ENCODE measurements at places on chromosomes 2 and 18.
A peak's percentile ranks its signal among the peaks of the same experiment; 100 is the strongest.

GRCh38 chr2:20190170-20190569 is 34.8 kb downstream of the SDC1 start:
- DNase-seq: no peak

DNA sequence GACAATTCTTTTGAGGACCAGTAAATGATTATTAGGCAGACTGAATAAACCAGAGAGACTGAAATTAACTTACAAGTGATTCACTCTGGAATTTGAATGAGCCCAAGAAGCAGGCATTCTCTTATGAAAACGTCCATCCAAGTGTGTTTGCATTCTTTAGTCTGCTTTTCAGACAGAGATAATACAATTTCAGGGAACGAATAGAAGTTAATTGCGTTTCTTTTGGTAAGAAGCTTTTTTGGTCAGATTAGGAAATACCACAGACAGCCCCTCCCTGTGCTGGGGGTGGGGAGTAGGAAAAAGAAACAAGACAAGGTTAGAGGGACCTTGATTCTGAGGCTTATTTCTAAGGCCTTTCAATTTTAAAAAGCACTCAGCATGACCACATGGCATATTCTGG is 874.4 kb downstream of the SUCLG1 start:
- DNase-seq: no peak

DNA sequence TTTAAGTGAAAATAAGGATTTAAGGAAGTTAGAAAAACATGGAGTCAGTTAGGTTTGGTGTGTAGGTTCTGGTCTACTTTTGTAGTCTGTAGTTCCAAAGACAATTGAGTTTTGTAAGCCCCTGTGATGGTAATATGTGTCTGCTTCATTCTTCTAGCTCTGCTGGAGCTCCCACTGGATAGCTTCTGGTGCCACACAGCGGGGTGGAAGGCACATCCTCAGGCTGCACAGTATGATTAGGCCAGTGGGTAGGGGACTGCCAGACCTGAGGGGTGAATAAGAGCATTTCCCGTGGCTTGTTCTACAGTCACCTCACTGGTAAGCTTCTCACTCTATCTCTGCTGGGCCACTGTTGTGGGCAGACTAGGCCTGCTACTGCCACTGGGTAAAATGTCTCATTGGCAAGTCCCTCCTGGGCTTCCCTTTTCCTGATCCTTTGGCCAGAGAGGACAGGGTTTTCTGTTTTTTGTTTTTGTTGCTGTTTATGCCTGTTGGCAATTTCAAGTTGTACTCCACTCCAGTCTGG is 44.5 kb downstream of the TMEM131 start:
- DNase-seq: no peak

GRCh38 chr18:31417850-31418249 is 29.7 kb upstream of the DSG3 start:
- DNase-seq: no peak

GRCh38 chr2:95760806-95761525 is 169.2 kb downstream of the TRIM43 start:
- no peak for DNase-seq

GRCh38 chr2:9262671-9263171 is 56.1 kb downstream of the ASAP2 start:
- DNase-seq: no peak

- no peak for DNase-seq
These were observed 34.9 kb downstream of the TEX44 start for GRCh38 chr2:231627384-231628120.

GRCh38 chr2:104572834-104573233 is 281.1 kb upstream of the POU3F3 start:
- peak; percentile 48 for DNase-seq

DNA sequence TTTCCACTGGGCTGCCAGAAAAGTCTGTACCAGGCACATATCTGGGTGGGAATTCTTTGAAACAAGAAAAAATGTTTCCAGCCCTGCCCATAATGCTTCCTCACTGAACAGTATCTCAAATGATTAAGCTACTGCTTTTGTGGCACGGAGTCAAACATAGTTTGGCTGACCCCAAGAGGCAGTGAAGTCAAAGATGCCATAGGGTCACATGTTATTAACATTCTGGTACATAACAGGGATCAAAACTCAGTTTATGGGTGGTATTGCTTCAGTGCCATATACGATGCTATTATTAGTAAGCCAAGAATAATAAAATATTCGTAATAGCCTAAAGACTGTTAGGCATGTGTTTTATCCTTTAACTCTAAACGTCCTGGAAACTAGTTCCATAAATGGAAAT is 112.4 kb downstream of the FEZ2 start:
- DNase-seq: no peak

GRCh38 chr2:196952936-196953335 is 26.4 kb upstream of the PGAP1 start:
- no peak for DNase-seq

- DNase-seq: no peak
These were observed 1102.4 kb upstream of the ZEB2 start for GRCh38 chr2:145622285-145622684.

DNA sequence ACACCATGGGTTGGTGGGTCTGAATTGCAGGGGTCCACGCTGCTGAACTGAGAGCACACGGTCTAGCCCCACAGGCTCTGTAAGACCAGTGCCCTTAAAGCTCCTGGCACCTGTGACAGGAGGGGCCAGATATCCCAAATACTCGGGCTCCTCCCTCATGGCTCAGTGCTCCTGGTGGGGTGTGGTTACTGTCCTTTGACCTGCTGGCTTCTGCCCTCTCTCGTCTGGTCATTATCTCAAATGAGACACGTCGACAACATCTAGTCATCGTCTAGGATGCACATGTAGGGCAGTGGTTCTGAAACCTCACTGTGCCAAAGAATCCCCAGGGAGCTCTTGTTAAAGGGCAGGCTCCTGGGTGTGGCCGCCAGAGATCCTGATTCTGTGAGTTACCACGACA is 258.4 kb downstream of the LOXHD1 start:
- no peak for DNase-seq

GRCh38 chr2:96987301-96987909 is 1.0 kb upstream of the FAM178B start:
- DNase-seq: no peak

GRCh38 chr2:172462373-172462848 is 35.0 kb downstream of the ITGA6 start:
- DNase-seq: peak; percentile 69

- DNase-seq: peak; percentile 37
These were observed 472 bp downstream of the SLC20A1 start for GRCh38 chr2:112646102-112646719.

GRCh38 chr2:118177884-118178283 is 89.6 kb downstream of the INSIG2 start:
- DNase-seq: no peak

- DNase-seq: no peak
These were observed 530.8 kb downstream of the ADCYAP1 start for GRCh38 chr18:1435487-1435886.

GRCh38 chr2:170739048-170739447 is 23.9 kb downstream of the SP5 start:
- DNase-seq: no peak

DNA sequence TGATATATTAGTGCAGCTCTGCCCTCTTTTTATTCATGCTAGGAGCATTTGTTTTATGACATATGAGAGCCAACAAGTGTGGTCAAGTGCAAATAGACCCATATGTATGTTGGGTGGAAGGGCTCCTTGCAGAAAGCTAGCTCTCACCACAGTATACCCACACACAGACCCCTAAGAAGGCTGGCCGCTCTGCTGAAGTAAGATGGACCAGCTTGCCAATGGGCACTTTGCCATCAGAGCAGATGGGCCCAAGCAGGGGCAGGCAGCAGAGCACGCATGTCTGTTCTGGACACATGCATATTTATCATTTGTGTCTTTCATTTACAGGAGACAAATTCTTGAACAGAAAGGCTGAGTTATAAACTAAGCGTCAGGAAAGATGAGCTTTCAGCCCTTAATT is 187.5 kb upstream of the DTNA start:
- no peak for DNase-seq

DNA sequence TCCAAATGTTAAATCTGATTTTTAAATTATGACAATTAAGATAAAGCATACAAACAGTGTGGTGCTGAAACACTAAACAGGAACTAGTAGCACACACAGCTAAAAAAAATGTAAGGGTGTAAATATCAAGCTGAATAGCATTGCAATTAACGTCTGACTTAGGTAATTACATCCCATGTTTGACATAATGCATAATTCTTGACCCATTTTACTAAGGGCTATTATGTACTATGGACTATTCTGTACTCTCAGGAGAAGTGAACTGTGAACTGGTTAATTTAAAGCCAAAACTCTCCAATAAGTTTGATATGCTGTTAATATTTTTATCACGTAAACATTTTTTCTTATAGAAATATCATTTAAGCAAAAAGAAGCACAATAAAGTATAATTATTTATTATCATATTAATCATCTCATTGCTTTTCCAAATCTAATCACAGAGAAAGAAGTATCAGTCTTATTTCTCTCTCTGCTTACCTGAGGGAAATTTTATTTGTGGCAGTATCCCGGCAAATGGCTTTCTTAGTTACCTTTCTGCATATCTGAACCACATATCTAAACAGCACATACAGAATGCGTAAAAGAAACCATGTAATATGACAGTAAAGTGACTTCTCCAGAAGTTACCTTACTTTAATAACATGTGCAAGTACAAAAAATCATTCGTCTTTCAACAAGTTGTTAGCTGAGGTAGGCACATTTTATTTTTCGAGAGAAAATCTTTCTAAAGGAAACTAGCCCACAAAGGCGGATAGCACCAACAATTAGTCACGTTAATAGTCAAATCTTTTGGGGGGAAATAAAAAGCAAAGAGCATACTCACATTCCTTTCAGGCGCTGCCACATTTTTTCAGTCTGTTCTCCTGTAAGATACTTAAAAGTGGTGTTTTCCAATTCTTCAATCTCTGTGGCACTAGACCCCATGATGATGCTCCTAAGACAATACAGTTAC is 94.9 kb upstream of the PDE1A start:
- DNase-seq: peak; percentile 61

DNA sequence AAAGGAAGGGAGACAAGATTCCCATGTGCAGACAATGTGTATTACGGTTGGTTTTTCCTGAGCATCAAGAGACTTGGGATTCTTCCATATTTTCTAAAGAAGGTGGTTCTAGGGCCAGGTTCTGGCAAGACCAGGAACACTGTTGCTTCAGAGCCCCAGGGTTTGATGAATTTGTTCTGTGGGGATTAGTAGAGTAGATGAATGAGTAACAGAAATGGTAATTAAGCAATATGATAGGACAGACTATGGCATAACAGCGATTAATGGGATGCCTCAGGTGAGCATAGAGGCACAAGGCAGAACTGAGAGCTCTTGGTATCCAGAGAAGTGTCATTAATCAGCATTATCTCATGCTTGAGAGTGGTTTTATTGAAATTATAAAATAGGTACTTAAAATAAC is 82.8 kb upstream of the PNPT1 start:
- no peak for DNase-seq

DNA sequence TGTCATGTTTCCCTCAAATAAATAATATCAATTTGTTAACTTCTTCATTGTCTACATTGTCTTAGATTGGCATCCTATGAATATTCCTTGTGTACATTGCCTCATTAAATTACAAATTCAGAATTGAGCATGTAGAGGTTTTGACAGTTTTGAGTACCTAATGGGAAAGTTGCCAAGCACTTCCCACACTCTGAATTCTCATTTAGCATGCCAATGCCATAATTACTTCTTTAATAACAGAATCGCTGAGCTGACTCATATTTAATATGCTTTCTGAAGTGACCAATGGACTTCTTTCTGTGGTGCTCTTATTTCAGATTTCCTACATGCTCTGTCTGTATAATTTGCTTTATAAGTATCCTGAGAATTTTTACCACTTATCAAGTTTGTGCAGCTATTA is 114.4 kb upstream of the NOL4 start:
- DNase-seq: no peak

DNA sequence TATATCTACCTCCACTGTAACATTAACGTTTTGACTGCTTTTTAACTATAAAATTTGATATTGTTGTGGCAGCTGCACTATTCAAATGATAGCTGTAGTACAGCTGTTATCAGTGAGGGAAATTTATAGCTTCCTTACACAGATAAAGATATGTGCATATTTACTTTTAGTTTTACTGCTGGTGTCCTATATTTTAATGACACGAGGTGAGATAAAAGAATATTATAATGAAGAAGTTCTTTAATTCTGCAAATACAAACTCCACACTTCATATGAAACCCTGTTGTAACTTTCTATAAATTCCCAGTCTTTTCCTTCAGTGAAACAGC is 427.8 kb upstream of the ZEB2 start:
- DNase-seq: no peak

DNA sequence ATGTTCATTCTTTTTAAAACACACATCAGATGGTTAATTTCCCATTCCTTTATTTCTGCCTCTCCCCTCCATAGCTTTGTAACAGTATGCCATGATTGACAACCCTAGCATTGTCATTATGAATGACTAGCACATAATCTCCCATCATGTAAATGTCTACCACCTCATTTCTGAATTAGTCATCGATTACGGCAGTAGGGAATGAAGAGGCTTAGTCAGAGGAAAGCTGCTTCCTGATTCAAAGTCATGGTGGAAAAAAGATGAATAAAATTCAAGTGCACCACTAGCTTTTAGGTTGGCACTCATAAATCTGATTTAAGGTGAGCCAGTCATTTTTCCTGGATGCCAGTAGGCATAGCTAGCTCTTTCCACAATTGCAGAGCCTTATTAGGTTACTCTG is 19.1 kb upstream of the ACMSD start:
- no peak for DNase-seq

DNA sequence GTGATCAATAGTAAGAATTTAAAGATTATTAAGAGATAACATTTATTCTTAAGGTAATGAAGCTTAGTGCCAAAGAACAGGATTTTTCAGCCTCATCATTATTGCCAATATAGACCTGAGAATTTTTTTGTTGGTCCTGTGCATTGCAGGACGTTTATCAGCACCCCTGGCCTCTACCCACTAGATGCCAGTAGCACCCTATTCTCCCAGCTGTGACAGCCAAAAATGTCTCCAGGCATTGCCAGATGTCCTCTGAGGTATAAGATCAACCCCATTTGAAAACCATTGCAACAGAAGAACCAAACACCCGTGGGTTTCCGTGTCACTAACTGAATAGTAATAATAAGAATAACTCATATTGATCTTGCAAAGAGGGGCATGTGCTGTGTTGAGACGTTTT is 700.0 kb upstream of the SOX11 start:
- no peak for DNase-seq

- no peak for DNase-seq
These were observed 33.0 kb downstream of the UPP2 start for GRCh38 chr2:158134655-158135054.
